ENCODE measurements at places on chromosomes 2 and 18. TPM values are rescaled to one million over a fixed set of nuclear protein-coding genes. Genes with fewer than 3 reads are reported as not detected.

The ESPNL gene
- not detected for total RNA-seq

The EMILIN1 gene
- total RNA-seq: 0.69 TPM

- no peak overlapping the region for H3K4me3 ChIP-seq
- H3K27me3 ChIP-seq: peaks cover 21% of the 10 kb centered on the region
- no peaks in the 10 kb centered on the region for H3K4me1 ChIP-seq
- no peak overlapping the region for H3K27ac ChIP-seq
- no peak for DNase-seq
These were observed 11.1 kb upstream of the MAPRE3 start for GRCh38 chr2:26959331-26959730.

DNA sequence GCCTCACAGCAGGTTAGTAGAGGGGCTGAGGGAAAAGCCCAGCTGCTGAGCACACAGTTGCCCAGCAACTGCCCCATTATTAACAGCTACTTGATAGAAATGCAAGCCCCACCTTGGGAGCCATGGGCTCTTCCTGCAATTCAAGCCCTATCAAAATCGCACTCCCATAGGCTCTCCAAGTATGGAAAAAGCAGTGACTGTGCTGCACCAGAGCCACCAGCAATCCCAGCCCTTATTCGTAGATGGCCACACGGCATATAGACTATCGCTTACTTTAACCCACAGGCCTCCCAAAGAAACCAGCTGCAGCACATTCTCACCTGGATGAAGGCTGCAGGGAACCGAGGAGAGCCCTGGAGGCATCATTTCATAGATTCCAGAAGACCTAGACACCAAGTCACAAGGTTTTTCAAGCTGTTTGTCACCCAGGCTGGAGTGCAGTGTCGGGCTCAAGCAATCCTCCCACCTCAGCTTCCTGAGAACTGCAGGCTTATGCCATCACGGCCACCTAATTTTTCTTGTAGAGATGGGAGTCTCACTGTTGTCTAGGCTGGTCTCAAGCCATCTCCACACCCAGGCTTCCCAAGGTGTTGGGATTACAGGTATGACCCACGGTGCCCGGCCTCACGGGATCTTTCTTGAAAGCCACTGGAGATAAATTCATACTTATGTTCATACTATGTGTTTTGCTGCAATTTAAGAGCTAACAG is 11.3 kb downstream of the NCL start:
- H3K27ac ChIP-seq: no peak overlapping the region
- peak; percentile 23 for DNase-seq
- H3K36me3 ChIP-seq: peaks cover 57% of the 10 kb centered on the region
- no peak overlapping the region for H3K4me3 ChIP-seq
- no peaks in the 10 kb centered on the region for H3K4me1 ChIP-seq

DNA sequence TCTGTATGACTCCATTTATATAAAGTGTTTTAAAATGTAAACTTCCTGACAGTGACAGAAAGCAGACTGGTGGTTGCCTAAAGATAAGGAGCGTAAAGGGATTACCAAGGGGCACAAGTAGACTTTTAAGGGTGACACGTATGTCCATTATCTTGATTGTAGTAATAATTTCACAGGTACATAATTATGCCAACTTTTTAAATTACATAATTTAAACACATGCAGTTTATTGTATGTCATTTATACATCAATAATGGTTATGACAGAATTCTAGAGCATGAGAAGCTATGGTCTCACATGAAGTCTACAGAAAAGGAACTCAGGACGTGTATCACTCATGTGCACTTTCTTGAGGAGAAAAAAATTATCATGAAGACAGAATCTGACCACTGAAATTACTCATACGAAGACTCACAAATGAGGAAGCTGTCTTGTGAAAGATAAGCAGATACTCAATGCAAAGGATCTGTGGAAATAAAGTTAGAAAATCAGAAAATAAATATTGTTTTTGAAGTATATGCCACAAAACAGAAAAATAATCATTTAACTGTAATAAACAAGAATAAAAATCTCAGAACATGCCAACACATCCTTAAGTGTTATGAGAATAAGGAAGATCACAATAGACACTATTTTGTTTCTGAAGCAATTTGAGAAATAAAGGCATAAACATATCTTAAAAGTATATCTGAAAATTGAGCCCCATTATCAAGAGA is 84.4 kb downstream of the TMEM131 start:
- H3K4me1 ChIP-seq: no peaks in the 10 kb centered on the region
- H3K4me3 ChIP-seq: no peak overlapping the region
- H3K27ac ChIP-seq: no peak overlapping the region
- peaks cover 21% of the 10 kb centered on the region for H3K36me3 ChIP-seq
- no peaks in the 10 kb centered on the region for H3K27me3 ChIP-seq

DNA sequence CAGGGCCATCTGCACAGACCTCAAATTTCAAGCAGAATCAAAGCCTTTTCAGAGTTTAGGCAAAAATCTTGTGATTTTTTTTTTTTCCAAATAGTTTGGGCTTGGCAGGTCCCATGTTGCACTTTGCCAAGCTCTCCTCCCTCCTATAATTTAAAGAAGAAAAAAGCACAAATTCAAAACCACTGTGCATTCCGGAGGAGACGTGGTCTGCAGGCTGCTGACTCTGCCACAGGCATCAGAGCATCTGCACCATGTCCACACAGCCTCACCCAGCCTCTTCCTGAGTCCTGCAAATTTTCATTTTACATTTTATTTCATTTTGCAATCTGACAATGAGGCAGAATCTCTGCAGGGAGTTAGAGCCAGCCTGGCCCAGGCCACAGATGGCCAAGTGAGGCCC is 15.7 kb upstream of the GPC1 start:
- H3K36me3 ChIP-seq: no peaks in the 10 kb centered on the region
- DNase-seq: no peak
- no peaks in the 10 kb centered on the region for H3K4me1 ChIP-seq
- H3K27ac ChIP-seq: no peak overlapping the region
- H3K4me3 ChIP-seq: no peak overlapping the region

- no peaks in the 10 kb centered on the region for H3K36me3 ChIP-seq
- H3K4me3 ChIP-seq: no peak overlapping the region
- DNase-seq: no peak
- no peak overlapping the region for H3K27ac ChIP-seq
These were observed 37.6 kb upstream of the GPR17 start for GRCh38 chr2:127608061-127609030.

DNA sequence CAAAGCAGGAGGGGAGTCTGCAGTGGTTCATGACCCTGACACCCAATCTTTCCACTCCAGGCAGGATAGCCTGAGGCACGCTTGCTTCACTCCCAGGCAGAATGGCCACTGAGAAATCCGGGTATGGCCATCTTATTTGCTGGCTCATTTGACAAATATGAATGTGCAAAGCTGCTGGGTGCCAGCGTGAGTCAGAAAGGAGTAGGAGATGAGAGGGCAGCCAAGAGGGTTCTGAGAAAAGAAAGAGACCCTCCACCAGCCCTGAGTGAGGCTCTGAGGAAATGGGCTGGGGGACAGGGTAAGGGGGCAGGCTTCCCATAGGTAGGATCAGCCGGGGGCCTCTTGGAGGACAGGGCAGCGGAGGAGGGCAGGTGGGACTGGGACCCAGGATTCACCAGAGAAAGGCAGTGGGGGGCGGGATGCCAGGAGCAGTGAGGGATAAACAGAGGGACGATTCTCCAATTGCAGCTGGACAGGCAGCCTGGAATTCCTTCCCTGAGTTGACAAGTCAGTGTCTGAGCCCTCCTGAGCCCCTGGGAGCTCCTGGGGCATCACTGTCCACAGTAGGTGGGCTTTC is 15.2 kb downstream of the RAMP1 start:
- H3K4me3 ChIP-seq: peak overlapping the region; percentile 44
- H3K36me3 ChIP-seq: no peaks in the 10 kb centered on the region
- DNase-seq: peak; percentile 90
- H3K27me3 ChIP-seq: no peaks in the 10 kb centered on the region
- H3K27ac ChIP-seq: peak overlapping the region; percentile 85
